ENCODE measurements at places on chromosomes 11 and 22.

DNA sequence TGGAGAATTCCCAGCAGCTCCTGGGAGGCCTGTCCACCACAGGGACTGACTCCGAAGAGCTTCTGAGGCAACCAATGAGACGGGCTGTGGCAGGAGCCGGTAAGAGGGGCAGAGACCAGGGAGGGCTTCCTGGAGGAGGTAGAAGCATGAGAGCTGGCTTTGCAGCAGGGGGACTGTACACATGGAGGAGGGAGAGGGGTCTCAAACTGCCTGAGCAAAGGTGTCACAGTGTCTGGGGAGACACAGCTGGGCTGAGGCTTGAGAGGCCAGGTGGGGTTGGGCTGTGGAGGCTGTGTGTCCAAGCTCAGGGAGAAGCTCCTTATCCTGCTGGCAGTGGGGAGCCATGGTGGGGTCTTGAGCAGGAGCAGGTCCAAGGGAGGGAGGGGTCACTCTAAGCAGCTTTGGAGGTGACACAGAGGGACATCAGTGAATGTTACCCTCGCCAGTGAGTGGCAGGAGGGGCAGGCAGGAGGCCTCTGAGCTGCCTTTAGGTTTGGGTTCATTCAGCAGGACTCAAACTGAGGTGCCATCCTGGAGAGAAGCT lies 4.6 kb upstream of the RHOD start:
- DNase-seq, result no peak

- DNase-seq, result peak; percentile 39
Measured at GRCh38 chr11:2929950-2930703, 907 bp upstream of the PHLDA2 start.

GRCh38 chr22:43956805-43957463 lies 1.7 kb downstream of the SAMM50 start:
- no peak for DNase-seq

- no peak for DNase-seq
Measured at GRCh38 chr22:48739348-48740085, 1088.2 kb downstream of the BRD1 start.

DNA sequence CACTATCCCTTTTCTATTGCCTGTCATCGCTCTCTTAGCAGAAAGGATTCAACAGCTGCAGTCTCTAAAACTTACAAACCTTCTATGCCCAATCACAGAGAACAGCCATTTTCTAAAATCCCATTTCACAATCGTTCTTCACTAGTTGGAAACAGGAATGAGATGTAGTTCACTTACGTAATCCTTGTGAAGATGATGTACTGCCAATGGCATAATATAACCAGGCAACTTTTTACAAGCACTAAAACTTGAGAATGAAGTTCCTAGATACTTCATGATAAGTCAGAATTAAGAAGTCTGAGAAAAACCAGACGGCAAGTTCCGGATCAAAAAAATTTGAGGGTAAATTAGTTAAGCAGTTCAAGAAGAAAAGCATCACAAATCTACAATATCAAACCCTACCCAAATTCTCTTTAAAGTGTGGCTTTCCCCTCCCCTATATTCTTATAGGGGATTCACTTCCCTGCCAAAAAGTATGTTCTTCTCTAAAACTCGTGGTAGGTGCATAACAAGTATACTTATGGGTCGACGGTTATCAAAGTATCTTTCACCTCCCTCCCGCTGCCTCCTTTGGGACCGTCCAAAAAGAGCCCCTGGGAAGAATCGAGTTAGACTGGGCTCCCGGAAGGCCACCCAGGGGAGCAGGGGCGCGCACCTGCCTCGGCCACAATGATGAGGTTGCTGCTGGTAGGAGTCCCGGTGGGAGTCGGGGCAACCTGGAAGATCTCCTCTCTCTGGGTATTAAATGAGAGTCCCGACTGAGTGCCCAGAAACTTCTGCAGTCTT lies 666 bp downstream of the MSANTD4 start:
- no peak for DNase-seq

GRCh38 chr11:10350334-10350733 lies 45.5 kb downstream of the ADM start:
- DNase-seq, result no peak

Measured in CD4-positive, alpha-beta T cell treated with Interferon gamma for 1 hour (primary cell).